ENCODE measurements at places on chromosomes 3 and 15.

- no peak for DNase-seq
Observed at GRCh38 chr3:15899388-15899787, 101.6 kb upstream of the ANKRD28 start.

DNA sequence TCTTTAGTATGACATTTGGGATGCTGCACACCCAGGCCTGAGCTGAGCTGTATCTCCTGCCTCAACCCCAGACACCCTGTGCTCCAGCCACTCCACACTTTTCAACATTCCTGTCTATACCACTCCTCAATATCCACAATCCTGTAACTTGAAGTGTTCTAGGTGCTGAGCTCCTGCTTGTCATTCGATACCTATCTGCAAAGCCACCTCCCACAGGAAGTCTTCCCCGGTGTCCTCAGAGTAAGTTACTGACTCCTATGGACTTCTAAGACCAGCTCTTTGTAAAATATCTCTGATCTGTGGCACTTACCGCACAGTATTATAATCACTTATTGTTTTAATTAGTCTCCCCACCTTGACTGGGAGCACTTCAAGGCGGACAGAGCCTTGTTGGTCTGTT lies 1.2 kb upstream of the CAV3 start:
- no peak for DNase-seq

DNA sequence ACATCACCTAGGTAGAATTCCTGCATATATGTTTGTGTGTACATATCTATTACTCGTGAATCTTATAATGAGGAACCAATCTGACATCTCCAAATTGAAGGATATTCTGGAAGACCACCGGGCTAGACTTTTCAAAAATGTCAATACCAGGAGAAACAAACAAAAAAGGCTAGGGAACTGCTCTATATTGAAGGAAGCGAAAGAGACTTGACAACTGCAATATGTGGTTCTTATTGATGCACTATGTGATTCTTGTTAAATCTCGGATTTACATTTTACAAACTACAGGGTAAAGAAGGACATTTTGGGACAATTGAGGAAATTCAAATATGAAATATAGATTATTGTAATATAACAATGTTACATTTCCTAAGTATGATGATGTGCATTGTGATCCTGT lies 137.5 kb upstream of the CCDC54 start:
- DNase-seq, result no peak

- no peak for DNase-seq
Observed at GRCh38 chr3:15635121-15635661, 33.6 kb downstream of the BTD start.

- no peak for DNase-seq
Observed at GRCh38 chr3:28291577-28291976, 50.2 kb downstream of the CMC1 start.

DNA sequence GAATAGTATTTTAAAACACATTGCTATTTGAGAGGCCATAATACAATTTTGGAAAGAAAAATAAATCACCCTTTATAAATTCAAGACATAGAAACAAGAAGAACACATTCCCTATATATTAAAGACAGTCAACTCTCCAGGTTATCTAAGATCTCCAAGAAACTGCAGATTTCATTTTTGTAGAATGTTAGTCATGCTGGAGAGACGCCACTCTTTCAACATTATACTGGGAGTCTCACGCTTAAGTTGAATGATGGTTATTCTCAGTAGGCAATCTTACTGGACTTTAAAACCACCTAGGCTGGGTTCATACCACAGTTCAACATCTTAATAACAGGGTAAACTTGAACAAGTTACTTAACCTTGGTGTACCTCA lies 3.6 kb upstream of the CHRM5 start:
- no peak for DNase-seq

- DNase-seq, result no peak
Observed at GRCh38 chr3:64224826-64225610, at the start of gene PRICKLE2. PRICKLE2 (minus strand) TSS chr3:64225466; CDS start chr3:64198927, 26,539 bp downstream.

DNA sequence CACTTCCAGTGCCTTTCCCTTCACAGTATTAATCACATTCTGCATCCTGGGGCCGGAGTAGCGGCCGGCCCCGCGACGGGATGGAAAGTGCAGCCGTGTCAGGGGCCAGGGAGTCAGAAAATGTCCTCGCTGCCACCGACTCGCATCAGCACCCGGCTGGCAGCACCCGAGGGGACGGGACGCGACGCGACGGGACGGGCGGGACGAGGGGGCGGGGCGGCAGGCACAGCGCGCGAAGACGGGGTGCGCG lies 353 bp downstream of the ATG3 start:
- no peak for DNase-seq

- DNase-seq, result no peak
Observed at GRCh38 chr15:101027273-101027901, 108.2 kb downstream of the LRRK1 start.

DNA sequence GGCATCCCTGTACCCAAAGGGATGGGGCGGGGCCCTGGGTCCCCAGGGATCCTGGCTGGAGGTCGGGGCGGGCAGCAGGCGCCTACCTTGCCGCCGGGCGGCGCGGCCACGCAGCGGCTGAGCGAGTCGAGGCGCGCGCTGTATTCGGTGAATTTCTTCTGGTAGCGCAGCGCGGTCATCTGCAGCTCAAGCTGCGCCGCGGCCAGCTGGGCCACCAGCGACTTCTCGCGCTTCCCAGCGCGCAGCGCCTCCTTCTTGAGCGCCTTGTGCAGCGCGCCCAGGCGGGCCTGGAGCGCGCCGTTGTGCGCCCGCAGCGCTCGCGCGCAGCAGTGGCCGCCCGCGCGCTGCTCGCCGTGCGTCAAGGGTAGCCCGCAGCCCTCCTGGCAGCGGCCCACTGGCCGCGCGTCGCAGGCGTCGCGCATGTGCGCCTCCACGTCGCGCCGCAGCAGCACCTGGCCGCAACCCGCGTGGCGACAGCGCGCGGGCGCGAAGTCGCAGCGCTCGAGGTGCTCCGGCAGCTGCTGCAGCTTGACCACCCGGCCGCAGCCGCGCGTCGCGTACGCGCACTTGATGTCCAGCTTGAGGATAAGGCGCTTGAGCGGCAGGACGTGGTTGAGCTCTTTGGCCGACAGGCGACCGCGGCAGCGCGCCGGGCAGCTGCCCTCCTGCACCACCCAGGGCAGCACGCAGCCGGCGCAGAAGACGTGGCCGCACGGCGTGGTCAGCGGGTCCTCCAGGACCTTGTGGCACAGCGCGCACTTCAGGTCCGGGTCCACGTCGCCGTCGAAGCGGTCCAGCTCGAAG lies 522 bp downstream of the PDZRN3 start:
- peak; percentile 63 for DNase-seq

GRCh38 chr3:17367171-17367570 lies 375.3 kb downstream of the TBC1D5 start:
- DNase-seq, result no peak

DNA sequence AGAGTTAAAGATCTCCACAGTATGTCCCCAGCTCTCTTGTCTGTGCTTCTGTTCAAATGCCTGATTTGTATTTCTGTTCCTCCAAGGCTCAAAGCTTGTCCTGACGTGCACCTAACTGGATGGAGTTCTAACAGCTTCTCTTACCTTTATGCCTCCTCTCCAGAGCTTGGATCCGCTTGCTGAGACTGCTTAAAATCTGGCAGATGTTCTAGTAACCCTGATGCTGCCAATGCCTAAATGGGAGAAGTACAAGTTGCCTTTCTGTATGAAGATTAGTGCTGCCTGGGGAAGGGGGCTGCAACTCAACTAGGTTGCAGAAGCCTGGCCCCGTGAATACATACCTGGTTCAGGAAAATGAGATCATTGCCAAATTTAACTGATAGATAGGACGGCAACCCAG lies 354.5 kb upstream of the KCNMB2 start:
- DNase-seq, result no peak

- no peak for DNase-seq
Observed at GRCh38 chr3:7707187-7707586, 794.4 kb upstream of the LMCD1 start.

DNA sequence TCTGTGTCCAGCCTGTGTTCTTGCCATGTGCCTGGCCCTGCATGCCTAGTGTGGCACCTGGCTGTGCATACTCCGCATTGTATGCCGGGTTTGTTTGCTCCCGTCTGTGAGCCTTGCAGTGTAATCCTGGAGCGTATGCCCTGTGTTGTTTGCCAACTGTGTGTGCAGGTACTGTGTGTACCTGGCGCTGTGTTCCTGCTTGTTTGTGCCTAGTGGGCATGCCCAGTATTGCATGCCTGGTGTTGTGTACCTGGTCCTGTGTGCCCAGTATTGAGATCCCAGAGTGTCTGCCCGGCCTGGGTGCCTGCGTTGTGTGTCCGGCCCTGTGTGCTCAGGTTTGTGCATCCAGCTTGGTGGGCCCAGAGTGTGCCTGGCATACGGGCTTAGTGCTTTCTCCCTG lies 54.5 kb upstream of the CHRNA7 start:
- no peak for DNase-seq

DNA sequence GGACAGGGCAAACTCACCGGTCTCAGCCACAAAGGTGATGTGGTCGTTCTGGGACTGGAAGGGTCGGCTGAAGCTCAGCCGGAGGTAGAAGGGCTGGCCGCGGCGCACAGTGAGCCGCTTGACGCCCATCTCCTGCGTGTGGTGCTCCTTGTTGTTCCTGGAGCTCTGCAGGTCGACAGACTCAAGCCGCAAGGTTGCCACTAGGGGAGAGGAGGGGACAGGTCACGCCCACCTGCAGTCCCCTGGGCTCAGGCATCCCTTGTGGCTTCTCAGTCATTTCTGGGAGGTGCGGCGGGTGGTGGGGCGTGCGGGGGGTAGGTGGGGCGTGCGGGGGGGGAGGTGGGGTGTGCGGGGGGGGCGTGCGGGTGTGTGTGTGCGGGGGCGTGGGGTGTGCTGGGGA lies 26.7 kb upstream of the TGM5 start:
- no peak for DNase-seq

GRCh38 chr15:91411586-91411985 lies 311.5 kb downstream of the SV2B start:
- DNase-seq, result no peak

GRCh38 chr15:75446151-75446550 lies 5.3 kb downstream of the SIN3A start:
- DNase-seq, result no peak

- DNase-seq, result peak; percentile 77
Observed at GRCh38 chr3:124559846-124560574, 170.2 kb upstream of the UMPS start.

DNA sequence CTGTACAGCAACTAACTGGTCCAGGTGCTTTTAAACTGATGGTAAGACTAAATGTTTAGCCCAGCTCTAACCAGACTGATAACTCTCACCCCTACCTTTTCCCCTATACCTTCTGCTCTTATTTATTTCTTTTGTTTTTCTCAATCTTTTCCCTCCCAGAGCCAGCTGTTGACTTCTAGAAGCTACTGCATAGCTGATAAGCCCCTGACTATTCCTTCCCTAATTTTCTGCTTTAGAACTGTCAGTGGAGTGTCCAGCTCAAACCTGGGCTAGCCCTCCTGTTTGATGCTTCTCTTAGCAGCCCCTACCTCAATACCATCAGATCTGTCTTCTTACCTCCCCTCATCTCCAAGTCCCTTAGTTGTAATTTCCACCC lies 20.6 kb downstream of the SLC35G2 start:
- no peak for DNase-seq

DNA sequence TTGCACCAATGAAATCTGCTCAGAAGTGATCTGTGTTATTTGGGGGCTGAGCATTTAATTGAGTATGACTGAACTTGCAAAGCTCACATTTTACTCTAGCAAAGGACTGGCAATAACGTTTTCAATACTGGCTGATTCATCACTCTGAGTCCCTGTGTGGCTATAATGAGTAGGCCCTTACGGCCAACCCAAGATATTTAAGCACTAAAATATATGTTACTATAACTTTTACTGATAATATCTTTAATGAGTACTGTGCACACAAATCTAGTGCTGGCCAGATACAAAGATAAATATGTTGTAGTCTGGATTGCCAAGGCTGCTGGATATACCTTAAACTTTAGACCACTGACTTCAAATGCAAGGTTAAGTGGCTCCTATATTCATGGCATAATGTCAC lies 436.4 kb upstream of the KCNMB2 start:
- DNase-seq, result no peak

- no peak for DNase-seq
Observed at GRCh38 chr3:150727653-150728502, 24.2 kb upstream of the ERICH6 start.

- no peak for DNase-seq
Observed at GRCh38 chr3:134797057-134797740, 2.1 kb downstream of the EPHB1 start.

DNA sequence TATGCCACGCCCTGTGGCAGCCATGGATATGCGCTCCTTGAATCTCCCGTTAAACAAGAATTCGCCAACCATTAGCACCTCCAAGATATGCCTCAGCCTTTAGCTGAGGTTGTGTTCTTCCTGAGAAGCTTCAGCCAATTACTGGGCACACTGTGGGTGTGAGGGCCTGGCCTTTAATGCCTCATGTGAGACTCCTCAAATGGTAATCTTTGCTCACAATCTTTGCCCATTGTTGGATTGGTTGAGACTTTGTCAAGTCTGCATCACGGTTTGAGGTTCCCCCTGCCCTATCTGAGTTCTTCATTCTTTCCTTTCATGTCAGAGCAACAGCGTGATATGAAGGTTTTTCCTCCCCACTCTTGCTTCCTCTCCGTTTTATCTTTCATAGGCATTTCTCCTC lies 108.1 kb upstream of the CCDC54 start:
- no peak for DNase-seq

- no peak for DNase-seq
Observed at GRCh38 chr3:196517919-196518318, 2.8 kb upstream of the SMCO1 start.

Data from Caco-2 (cell line).